ENCODE measurements at places on chromosomes 7 and 10.

DNA sequence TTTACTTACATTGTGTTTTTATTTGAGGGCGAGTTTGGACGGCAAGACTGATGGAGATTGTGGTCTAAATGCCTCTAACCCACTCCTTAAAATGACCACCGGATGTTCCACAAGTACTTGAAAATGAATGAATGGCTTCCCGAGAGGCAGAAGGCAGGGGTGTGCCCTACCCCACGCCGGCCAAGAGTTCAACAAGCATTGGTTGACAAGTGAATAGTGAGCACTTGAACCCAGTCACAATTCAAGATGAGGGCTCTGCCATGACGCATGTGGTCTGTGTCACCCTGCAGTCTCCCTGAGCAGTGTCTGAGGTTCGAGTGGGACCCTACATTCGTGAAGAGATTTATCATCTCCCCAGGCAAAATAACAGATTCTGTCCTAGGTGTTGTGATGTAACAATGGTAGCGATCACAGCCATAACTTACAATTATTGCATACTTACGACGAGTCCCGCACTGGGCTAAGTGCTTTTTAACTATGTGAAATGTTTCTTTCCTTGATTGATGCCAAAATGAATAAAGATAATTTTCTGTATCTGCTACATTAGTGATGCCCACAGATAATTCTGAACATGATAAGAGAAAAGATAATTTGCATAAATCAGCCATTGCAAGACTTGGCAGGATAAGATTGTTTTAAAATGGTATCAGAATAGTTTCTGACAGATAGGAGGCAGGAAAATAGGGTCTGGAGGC, 305.4 kb downstream of the WDR37 start:
- no peak for DNase-seq

- no peak for DNase-seq
These were observed 26.6 kb upstream of the LIPN start for GRCh38 chr10:88733215-88733614.

DNA sequence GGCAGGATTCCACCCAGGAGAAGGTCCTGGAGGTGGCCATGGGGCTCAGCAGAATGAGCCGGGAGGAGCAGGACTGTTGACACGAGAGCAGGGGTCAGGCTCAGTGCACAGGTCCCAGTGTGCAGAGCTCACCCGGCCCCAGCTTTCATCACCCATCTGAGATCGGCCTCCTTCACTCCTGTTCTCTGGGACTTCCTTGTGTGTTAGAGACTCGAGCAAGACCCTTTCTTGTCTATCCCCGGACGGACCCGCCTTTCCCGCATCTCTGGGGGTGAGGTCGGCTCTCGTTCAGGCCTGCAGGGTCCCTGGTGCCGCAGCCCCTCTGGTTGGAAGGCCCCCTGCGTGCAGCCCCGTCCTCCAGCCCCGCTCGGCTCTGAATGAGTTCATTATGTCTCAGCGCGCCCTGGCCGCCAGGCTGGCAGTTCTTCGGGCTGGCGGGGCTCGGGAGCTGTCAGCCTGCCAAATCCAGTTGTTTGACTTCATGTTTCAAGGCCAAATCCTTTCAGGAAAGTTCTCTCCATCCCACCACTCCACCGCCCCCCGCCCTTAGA, 127.9 kb downstream of the LHPP start:
- no peak for DNase-seq

- no peak for DNase-seq
These were observed 6.6 kb upstream of the WDFY4 start for GRCh38 chr10:48678041-48678440.

GRCh38 chr10:6175329-6176055, 27.2 kb upstream of the PFKFB3 start:
- no peak for DNase-seq

DNA sequence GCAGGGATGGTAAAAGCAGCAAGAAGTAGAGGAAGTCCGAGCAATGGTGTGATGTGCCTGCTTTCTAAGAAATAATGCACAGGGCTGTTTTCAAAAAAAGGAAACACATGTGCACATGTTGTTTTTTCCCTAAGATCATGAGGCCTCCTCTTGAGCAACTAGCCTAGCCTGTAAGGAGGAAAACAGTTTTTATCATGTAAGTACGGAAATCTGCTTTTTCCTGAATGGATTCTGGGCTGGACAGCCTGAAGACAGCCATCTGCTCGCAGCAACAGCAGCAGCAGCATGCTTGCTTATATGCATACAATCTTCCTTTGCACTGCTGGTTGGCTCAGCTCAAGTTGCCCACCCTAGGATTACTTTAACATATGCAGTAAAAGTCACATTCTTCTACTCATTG, 87.1 kb downstream of the HIBADH start:
- no peak for DNase-seq

DNA sequence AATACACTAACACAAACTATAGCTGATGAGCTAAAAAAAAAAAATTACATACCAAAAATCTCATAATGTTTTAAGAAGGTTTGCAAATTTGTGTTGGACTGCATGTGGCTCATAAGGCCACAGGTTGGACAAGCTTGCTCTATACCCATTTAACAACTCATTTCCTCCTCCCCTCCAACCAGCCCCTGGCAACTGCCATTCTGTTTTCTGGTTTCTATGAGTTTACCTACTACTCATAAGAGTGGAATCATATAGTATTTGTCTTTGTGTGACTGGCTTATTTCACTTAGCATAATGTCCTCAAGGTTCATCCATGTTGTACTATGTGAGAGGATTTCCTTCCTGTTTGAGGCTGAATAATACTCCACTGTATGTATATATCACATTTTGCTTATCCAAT, 100.4 kb upstream of the ARHGAP21 start:
- no peak for DNase-seq

DNA sequence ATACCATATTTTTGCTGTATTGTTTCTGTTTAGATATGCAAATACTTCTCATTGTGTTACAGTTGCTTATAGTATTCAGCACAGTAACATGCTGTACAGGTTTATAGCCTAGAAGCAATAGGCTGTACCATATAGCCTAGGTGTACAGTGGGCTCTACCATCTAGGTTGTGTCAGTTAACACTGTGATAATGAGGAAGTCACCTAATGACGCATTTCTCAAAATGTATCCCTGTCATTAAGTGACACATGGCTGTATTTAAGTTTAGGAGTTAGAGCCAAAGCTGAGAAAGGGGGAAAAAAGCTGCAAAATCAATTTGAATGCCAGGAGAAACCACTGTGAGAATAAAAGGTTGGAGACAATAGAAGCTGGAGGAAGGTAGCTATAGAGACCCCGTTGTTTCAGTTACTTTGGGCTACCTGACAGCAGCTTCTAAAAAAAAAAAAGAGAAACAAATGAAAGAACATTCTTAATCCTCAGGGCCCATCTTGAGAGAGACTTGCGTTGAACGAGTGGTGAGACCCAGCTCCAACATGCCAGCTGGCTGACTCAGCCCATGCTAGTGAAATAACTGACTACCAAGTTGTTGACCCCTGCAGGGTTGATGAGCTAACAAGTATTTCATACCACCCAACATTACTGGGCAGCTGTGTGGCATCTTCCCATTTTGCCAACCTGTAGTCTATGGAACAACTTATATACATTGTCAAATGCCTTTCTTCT, 8.7 kb downstream of the STARD3NL start:
- DNase-seq: no peak

GRCh38 chr10:117241541-117242462, 888 bp downstream of the SLC18A2 start:
- no peak for DNase-seq

DNA sequence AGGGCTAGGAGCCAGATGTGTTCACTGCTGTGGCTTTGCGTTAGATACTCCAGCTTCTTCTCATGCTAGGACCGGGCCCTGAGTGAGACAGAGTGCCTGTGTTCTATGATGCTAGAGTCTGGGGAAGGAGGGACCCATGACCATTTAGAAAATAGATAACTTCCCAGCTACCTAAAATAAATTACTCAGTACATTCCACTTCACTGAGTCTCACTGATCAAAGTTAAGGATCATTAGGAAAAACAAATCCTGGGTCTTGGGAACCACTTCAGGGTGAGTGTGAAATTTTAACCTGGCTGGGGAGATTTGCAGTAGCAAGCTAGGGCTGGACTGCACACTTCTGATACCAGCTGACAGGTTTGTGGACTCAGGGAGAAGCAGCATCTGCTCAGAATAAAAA, 138.1 kb downstream of the EMX2 start:
- no peak for DNase-seq

DNA sequence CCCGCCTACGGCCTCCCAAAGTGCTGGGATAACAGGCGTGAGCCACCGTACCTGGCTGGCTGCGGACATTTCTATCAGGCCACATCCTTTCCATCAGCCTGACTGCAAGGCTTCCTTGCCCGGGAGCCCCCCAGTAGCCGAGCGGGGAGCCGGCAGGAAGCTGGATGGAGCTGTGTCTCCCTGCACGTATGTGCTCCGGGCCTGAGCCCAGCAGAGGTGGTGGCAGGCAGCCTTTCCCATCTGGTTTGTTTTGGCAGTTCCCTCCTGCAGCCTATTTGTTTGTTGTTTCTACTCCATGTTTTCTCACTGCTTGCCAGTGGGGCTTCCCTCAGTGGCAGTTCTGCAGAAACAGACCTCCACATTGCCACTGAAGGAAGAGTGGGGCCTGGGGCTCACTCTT, 5.4 kb downstream of the POP7 start:
- DNase-seq: no peak

- DNase-seq: no peak
These were observed 8.3 kb downstream of the CXCL12 start for GRCh38 chr10:44376472-44377099.

- DNase-seq: no peak
These were observed 5.6 kb upstream of the SCART1 start for GRCh38 chr10:133448120-133448519.

Data from stimulated activated CD8-positive, alpha-beta memory T cell treated with anti-CD3 and anti-CD28 coated beads, Interleukin-2, amount 100 ng/mL, for 1 hour (primary cell).